ENCODE measurements at places on chromosomes 12 and 14.

DNA sequence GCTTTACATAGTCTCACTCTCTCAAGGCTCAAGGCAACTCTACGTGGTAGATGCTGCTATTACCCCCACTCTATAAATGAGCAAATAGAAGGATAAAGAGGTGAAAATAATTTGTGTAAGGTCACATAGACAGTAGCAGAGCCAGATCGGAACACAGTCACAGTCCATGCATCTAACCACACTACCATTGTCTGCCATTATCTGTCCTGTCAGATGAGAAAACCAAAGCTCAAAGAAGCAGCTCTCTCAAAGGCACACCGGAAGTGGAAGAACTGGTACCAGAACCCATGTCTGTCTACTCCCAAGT is 134.4 kb upstream of the NUDT4 start:
- DNase-seq, result no peak

GRCh38 chr14:90815822-90816662 is at the start of gene TTC7B:
Gene TTC7B (minus strand): TSS chr14:90816430. CDS start chr14:90816295, 135 bp downstream.
- DNase-seq, result no peak

GRCh38 chr14:68278576-68279436 is 459.2 kb downstream of the RAD51B start:
- no peak for DNase-seq

DNA sequence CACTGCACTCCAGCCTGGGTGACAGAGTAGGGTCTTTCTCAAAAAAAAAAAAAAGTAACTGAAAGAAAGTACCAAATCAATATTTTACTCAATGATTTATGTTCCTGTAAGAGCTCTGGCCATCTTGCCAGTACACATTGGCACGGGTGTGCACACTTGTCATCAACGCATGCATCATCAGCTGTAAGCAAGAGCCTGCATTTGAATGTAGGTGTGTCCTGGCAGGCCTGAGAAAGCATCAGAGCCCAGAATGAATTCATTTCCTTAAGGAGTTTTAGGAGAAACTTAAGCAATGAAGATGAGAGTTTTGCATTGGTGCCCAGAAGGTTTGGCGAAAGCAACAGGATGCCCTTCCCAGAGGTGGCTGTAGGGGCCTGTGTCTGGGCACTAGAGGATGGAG is 88.5 kb upstream of the FZD10 start:
- no peak for DNase-seq

- DNase-seq, result no peak
These were observed 8.9 kb upstream of the TCL1B start for GRCh38 chr14:95677179-95677835.

DNA sequence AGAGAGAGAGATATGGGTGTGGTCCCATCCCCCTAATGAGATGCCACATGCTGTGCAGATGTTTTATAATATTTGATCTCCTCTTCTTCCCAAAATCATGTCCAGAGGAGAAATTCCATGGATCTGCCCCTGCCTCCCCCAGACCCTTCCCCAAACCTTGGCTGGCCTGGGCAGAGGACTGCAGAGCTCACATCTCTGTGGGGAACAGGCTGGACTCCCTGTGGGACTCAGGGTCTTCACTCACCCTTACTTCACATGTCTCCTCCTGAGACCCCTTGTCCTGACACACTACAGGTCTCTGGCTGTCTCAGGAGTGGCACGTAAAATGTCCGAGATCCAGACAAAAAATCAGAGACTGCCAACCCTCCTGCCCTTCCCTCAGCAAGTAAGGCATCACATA is 76.0 kb upstream of the CAPRIN2 start:
- no peak for DNase-seq

DNA sequence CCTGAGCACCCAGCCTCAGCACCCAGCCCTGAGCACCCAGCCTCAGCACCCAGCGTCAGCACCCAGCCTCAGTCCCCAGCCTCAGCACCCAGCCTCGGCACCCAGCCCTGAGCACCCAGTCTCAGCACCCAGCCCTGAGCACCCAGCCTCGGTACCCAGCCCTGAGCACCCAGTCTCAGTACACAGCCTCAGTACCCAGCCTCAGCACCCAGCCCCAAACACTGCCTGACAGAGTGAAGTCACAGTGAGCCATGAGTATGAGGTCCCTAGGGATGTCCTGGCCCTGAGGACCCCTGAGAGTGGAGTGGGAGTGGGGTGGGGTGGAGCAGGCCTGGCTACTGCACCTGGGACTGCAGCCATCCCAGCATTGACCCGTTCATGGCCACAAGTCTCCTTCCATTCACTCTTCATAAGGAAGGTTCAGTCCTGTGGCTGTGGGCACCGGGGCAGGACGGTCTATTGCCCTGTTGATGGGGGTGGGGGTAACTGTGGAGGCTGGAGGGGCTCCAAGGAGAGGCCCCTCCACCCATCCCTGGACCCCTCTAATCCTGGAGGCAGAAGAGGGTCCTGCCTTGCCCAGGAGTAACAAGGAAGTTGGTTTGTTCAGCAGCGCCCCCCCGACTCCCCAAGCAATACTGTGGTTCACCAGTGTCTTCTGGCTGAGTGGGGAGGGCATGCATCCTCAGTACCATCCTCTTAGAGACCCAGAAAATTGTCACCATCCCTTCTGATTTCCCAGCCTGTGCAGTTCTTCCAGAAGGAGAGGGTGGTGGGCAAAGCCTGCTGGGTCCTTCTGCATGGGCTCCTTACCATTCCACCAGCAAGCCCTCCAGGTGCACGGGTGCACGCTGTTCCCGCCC is 140.5 kb downstream of the ADGRD1 start:
- no peak for DNase-seq

GRCh38 chr12:68585966-68586365 is 24.7 kb upstream of the RAP1B start:
- DNase-seq, result no peak

GRCh38 chr12:32400866-32401265 is 1.5 kb downstream of the FGD4 start:
- no peak for DNase-seq

DNA sequence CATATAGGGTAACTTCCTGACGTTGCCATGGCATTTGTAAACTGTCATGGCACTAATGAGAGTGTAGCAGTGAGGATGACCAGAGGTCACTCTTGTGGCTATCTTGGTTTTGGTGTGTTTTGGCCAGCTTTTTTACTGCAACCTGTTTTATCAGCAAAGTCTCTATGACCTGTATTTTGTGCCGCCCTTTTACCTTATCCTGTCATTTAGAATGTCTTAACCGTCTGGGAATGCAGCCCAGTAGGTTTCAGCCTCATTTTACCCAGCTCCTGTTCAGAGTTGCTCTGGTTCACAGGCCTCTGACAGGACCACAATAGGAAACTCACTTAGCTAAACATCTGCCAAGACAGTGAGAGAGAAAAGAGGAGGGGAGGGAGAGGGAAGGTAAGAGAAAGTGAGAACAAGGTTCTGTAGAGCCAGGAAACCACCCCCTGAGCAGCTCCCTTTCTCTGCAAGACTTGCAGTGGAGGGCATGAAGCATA is 64.8 kb upstream of the PLEKHG3 start:
- DNase-seq, result no peak

DNA sequence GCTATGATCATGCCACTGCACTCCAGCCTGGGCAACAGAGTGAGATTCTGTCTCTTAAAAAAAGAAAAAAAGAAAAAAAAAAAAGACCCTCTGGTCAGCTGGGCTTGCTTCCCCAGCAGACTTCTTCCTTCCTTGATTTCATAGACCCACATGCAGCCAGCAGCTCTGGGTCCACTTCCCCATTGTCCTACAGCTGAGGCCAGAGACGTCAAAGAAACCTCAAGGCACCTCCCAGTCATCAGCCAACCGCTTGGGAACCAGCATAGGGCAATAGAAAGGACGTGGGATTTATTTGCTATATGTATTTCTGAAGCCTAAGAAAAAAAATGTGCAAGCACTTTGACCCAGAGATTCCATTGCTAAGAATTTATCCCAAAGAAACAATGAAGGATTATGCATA is 35.4 kb upstream of the SPPL3 start:
- no peak for DNase-seq

DNA sequence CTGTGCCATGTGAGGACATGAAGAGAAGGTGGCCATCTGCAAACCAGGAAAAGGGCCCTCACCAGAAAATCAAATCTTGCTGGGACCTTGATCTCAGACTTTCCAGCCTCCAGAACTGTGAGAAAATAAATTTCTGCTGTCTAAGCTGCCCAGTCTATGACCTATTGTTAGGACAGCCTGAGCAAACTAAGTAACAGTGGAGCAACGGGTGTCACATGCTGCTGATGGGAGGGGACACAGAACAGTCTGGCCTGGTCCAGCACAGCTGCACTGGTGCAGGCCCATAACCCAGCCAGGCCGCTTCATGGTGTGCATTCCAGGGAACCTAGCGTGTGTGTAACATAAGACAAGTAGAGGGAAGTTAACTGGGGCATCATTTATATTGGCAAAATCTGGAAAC is 42.1 kb downstream of the GRIP1 start:
- no peak for DNase-seq

DNA sequence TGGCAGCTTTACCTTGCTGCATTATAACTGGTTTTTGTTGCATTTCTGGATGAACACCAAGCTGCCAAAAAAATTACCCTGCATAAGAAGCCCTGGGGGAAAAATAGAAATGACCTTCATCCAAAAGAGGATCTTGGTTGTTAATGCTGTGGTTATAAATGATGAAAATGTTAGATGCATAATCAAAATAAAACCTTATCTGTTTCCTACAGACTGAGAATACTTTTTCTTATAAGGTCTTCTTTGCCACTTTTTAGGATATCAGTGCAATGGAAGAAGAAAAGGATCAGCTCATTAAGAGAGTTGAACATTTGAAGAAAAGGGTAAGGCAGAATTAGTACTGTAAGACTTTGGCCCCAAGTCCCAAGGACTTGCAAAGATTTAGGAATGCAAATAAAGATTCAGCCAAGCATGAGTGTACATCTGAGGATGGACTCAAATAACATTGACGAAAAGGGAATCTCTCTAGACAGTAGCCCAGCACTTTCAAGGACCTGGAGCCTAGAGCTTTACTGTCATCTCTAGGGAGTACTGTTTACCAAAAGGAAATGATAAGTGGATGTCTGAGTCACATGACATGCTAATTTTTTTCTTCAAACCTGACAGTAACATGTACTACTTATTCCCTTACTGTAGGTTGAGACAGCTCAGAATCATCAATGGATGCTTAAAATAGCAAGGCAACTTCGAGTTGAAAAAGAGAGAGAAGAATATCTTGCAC is 10.7 kb downstream of the IFT81 start:
- DNase-seq, result no peak

- no peak for DNase-seq
These were observed 25.6 kb upstream of the JPH4 start for GRCh38 chr14:23604148-23604547.

GRCh38 chr12:52539083-52539820 is 13.7 kb downstream of the KRT71 start:
- peak; percentile 4 for DNase-seq

DNA sequence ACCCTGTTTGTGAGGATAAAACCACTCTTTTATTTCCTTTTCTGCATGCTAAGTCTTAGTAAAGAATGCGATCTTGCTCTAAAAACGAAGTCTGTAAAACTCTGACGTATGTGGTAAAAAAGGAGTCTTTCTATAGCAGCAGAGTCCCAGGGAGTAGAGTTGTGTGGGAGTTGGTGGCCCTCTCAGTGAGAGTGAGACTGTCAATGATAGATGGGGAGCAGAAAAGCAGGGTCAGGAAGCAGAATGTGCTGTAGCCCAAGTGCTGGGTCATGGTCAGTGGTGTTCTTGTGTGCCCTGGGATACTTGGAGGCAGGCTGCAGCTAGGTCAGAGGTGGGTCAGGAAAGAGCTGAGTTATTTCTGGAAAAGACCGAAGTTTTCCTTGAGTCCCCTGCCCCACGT is 20.3 kb upstream of the GPR33 start:
- no peak for DNase-seq

DNA sequence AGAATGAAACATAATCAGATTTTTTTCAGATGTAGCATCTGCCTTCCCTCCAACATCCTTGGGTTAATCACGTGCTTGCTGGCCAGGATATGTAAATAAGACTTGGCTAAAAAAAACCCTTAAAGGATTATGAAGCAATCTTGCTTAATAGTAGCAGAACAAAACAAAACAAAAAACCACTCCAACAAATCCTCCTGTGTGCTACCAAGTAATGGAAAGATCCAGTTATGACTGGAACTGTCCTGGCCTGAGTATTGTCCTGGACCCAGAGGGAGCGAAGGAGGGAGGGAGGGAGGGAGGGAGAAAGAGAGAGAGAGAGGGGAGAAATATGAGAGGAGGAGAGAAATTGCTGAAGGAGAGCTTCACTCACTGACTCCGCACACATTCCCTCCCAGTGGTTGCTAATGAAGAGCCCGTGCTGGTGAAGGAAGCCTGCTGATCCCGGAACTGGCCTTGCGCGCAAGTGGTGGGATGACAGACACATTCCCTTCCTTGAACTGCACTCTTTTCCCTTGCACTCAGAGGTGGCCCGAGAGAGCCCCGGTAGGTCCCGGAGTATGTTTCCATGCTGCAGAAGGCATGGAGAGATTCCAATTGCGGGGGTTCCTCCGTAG is 57.2 kb downstream of the HMGA2 start:
- no peak for DNase-seq

DNA sequence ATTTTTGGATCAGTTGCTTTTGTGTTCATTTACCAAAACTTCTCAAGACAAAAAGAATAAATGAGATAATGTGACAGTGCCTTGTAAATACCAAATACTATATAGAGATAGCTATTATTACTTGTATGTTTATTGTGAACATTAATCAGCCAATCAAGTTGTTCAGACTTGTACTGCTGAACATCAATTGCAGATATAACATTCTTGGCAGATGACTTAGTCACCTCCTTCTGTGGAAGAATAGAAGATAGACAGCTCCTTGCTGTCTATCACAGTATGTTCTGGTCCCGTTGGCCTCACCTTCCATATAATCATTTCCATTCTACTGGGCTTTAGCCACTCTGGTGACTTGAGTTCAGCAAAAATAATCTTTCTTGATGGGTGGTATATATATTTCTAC is 30.1 kb downstream of the PSEN1 start:
- DNase-seq, result no peak

GRCh38 chr12:120115692-120116440 is 687 bp downstream of the RAB35 start:
- no peak for DNase-seq

GRCh38 chr12:104596898-104597843 is 140.4 kb downstream of the CHST11 start:
- DNase-seq, result no peak

DNA sequence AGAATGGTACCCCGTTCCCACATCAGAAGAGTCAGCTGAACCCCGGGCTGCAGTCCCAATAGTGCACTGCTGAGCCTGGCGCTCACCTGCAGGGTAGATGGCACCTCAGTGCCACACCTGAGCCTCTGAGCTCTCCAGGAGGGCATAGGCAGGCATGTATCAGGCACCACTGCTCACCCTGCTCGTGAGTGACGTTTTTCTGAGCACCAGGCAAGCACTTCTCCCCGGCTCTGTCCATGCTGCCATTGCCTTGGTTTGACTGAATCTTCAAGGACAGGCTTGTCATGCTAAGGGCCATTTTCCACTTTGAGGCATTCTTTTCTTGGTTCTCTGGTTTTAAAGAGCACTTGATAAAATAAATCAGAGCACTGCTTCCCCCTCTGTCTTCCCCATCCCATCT is 161.6 kb upstream of the PRMT8 start:
- no peak for DNase-seq
